ENCODE measurements at places on chromosomes 7 and 10. TPM values are rescaled to one million over a fixed set of nuclear protein-coding genes. Genes with fewer than 3 reads are reported as not detected.

MICALL2 gene
- 28.2 TPM for polyA plus RNA-seq

AVPI1 gene
- polyA plus RNA-seq = 28.5 TPM

PNLIP gene
- polyA plus RNA-seq = not detected

HTR7 gene
- polyA plus RNA-seq = 0.23 TPM

SEC61G gene
- polyA plus RNA-seq = 444 TPM

MAGI2 gene
- 52.5 TPM for polyA plus RNA-seq

CYP17A1 gene
- polyA plus RNA-seq = not detected

DNA sequence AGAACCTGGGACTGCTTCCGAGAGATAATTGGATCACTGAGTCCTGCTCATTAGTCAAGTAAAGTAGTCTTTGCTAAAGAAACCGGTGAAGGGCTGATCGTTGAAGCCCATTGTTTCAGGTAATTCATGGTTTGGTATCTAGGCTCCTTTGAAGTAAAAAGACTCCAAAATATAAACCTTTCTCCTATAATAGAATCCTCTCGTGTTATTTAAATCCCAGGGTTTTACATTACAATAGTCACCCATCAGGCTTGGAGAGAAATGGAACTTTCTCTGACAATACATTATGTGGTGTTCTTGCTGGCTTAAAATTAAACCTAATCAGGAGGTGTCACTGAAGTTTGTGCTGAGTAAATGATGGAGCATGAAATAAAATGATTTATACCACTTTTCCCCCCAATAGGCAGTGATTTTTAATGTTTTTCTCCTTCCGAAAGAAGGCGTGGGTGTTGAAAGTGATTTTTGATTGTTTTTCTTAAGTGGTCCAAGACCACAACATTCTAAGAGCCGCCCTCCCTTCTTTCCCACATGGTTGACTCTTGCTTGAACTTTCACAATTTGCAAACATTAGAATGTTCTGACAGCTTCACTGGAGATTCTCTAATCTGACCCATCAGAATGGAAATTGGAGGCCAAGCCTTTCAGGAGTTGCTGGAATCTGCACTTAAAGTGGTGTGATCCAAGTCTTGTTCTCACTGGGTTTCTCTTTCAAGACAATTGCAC is 44.2 kb downstream of the LRMDA start:
- no peak for DNase-seq

GRCh38 chr10:108612485-108612884 is 1310.8 kb downstream of the XPNPEP1 start:
- no peak for DNase-seq

DNA sequence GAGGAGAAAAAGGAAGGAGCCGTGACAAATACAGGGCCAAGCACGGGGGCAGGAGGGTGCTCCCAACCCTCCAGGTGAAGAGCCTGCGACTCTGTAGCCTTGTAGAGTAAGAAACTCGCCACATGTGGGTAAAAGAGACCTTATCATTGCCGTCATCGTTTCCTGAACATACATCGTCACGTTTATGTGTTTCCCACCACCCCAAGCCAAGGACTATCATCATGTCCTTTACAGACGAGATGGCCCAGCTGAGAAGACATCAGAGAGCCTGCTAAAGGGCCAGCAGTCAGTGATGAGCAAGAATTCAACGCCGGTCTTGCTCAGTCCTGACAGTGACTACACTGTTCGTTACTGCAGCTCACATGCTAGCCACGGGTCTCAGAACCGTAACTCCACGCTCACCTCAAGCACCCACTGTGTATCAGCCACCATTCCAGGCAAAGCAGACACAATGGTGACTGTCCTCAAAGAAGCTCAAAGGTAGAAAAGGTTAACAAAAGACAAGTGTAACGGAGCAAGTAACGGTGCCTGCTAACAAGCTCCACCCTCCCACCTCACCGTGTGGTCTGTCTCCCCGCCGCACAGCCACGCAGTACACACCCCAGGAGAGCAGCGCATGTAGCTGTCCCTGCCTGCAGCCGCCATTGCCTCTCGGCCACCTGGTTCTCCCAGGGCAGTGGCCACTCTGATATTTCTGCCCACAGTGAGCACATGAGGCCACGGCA is 147.8 kb downstream of the MAD1L1 start:
- DNase-seq = no peak

GRCh38 chr7:114901771-114902170 is 20.1 kb upstream of the MDFIC start:
- DNase-seq = peak; percentile 14

DNA sequence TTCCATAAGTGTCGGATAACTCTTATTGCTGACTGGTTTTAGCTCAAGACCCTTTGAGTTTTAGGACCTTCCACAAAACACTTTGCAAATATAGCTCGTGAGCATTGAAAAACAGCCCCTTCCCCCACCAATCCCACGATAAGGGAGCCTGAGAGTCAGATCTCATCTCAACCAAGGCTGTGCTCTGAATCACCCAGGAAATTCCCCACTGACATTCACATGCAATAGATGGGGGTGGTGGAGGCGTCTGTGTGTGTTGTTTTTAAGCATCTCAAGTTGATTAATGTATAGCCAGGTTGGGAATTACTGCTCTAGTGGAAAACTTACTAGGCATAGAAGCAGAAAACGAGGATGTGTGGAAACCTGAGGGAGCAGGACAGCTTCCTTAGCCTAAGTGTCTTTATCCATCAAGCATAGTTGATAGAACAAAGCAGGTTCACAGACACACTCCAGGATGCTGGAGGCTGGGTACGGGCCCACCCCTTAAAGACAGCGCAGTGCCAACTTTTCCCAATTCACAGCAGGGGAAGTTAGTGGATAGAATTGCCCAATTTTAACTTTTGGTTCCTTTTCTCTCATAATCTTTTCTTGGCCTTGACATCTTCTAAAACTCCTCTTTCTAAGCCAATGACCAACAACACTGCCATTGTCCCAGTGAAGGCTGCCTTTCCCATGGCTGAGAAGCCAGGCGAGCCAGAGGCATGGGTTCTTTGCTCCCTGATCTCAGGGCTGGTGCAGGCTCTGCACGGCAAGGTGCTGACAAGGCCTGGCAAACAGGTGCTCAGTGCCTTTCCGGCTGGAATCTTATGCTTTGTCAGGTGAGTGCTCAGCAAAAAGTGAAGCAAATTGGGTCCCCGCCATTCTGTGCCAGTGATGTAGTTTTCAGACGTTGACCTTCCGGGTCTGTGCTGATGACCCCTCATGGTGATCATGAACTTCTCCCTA is 98.5 kb upstream of the INSIG1 start:
- no peak for DNase-seq

DNA sequence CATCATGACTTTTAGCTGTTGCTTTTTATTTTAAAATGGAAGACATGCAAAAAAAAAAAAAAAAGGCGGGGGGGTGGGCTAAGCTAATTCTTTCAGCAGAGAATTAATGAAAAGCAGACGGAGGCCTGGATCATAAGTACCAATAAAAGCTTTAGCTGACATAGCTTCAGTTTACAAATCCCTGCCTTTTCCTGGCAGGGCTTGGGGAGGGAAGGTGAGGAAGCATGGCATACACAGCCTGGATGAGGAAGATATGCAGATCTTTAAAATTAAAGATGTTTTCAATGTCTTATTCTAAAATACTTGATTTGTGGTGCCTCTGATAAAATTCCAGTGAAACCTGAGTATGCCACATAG is 57.0 kb downstream of the ICA1 start:
- peak; percentile 50 for DNase-seq

DNA sequence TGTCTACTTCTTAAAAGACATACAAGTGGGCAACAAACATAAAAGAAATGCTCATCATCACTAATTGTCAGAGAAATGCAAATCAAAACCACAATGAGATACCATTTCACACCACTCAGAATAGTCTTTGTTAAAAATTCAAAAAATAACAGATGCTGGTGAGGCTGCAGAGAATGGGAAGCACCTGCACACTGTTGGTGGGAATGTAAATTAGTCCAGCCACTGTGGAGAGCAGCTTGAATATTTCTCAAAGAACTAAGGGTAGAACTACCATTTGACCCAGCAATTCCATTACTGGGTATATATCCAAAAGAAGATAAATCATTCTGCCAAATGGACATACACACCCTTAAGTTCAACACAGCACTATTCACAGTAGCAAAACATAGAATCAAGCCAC is 61.8 kb upstream of the STEAP1 start:
- no peak for DNase-seq

GRCh38 chr10:43808136-43808535 is 159.5 kb upstream of the ZNF32 start:
- DNase-seq = no peak

- peak; percentile 56 for DNase-seq
Observed at GRCh38 chr10:30190577-30191552, 131.5 kb upstream of the JCAD start.

- DNase-seq = no peak
Observed at GRCh38 chr7:127847641-127848040, 183.6 kb downstream of the LRRC4 start.

DNA sequence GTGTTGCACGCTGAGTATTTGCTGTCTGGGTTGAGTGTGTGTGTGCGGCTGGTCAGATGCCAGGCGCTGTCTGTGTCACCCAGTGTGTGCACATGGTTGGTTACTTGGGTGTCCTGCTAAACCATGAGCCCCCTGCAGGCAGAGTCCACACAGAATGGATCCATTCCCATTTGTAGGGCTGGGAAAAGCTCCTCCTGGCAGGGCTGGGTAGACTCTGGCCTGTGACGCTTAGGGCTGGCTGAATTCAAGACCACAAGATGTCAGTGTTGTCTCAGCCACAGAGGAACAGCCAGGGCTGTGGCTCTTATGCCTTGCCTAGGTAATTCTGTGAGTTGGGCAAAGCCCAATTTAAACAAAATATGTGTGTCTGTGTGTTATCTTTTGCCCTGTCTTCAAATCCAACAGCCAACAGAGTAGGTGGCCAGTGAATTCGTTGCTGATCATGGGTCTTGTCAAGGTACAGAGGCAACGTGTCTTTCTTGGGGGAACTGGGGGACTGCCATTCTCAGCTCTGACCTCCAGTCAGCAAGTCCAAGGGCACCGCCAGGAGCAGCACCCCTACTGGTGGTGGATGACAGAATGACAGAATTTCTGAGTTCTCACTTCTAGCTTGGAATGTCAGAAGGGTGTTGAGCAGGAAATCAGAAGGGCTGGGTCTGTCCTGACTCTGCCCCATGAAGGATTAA is 285.1 kb downstream of the CCSER2 start:
- DNase-seq = peak; percentile 78

GRCh38 chr7:132145466-132145865 is 430.8 kb downstream of the PLXNA4 start:
- peak; percentile 45 for DNase-seq

DNA sequence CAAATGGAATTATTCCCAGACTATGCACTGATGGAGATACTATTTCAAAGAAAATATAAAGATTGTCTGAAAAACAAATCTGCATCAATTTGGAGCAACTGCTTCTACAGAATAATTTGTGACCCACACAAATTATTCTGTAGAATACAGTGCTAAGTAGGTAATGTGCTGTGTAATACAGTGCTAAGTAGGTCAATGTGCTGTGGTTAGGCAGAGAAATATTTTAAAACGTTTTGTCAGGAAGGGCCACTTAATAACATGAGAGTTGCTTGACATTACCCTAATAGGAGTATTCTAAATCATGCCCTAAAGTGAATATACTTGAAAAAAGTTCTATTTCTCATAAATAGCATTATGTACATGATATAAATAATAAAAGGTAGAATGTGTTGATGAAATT is 116.5 kb upstream of the KCND2 start:
- no peak for DNase-seq

DNA sequence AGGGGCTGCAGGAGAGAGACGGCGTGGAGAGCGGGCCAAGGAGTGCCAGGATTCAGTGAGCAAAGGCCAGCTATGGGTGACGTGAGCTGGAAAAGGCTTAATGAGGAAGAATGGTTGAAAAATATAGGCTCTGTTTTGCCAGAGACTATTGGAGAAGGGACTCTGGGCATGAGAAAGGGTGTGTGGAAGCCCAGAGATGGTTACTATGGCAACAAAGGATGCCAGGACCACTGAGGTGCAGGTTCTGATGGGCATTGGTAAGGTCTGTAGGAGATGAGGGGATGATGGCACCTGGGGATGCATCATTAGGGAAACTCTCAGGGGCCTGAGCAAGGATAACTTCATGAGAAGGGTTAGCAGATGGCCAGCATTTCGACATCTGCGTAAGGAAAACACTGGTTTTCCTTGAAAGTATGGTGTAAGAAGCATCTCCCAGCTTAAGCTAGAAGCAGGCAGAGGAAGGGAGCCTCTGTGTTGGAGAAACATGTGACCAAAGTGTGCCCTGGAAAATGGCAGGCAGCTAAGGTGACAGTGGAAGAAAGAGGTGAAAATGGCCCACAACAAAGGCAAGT is 21.6 kb upstream of the FAM180A start:
- DNase-seq = no peak

DNA sequence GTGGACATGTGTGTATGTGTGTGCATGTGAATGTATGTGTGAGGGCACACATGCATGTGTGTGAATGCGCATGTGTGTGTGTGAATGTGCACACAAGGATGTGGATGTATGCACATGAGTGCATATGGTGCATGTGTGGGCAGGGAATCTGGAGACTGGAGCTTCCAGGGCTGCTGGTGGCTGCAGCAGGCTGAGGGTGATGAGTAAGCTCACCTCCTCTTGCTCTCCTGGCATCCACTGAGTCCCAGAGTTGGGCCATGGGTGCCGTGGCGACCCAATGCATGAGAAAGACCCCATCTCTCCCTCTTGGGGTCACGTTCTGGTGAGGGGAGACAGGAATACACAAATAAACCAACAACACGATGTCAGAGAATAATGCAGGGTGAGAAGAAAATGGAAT is 33.3 kb upstream of the COL13A1 start:
- DNase-seq = no peak

Data from hepatocyte (in vitro differentiated cells).